Ascending aorta (tissue), 2 donors: ENCODE measurements at places on chromosomes 2 and 18. TPM values are rescaled to one million over a fixed set of nuclear protein-coding genes. Genes with fewer than 3 reads are reported as not detected.

Gene COL4A4
- 20.5 TPM for total RNA-seq

DNA sequence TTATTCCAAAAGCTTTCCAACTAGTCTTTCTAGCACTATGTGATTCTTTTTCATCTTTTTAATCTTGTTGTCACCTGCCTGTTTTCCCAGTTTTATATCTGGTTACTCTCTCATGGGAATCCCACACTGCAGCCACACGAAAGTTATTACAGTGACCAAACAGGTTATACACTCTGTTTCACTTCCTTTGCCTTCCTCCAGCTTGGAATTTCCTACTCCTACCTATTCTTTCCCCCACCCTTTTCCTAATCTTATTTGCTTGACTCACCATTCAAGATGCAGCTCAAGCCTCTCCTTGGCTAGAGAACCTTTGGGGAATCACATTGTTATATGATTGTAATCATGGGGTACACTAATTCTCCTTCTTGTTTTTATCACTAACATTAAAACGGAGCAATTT lies 13.4 kb upstream of the TLK1 start:
- no peak for DNase-seq
- H3K36me3 ChIP-seq = no peaks in the 10 kb centered on the region
- H3K4me3 ChIP-seq = no peak overlapping the region
- H3K27me3 ChIP-seq = no peaks in the 10 kb centered on the region
- no peak overlapping the region for H3K27ac ChIP-seq

DNA sequence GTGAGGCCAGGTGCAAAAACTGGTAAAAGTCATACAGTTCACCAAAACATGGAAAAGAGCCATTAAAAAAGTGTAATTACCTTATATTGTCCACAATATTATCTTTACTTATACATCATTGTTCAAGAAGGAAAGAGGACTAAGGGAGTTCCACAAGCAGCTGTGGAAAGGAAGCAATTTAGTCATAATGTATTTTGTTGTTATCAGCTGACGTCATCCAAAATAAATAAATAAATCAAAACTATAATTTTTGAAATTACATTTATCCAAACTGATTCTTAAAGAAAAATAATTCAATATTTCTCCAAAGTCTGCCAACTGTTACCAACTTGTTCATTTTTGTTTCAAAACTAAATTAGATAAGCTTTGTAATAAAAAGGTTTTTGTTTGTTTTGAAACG lies 256.1 kb upstream of the CNTNAP5 start:
- DNase-seq = no peak
- H3K36me3 ChIP-seq = no peaks in the 10 kb centered on the region

Gene TMEM200C
- under 0.01 TPM for total RNA-seq

DNA sequence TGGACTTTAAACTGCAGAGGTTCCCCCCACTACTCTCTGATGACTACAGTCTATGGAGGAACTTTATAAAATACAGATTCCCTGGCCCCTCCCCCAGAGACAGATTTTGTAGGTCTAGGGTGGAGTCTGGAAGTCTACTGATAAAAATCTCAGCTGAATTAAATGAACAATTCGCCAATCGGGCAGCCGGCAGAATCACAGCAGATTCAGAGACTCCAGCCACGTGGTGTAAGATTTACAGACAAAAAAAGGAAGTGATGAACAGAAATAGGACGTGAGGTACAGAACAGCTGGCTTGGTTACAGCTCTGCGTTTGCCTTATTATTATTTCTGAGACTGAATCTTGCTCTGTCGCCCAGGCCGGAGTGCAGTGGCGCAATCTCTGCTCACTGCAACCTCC lies 21.4 kb upstream of the MTA3 start:
- H3K4me3 ChIP-seq = no peak overlapping the region
- no peaks in the 10 kb centered on the region for H3K36me3 ChIP-seq
- no peaks in the 10 kb centered on the region for H3K4me1 ChIP-seq
- no peaks in the 10 kb centered on the region for H3K27me3 ChIP-seq
- no peak overlapping the region for H3K27ac ChIP-seq

DNA sequence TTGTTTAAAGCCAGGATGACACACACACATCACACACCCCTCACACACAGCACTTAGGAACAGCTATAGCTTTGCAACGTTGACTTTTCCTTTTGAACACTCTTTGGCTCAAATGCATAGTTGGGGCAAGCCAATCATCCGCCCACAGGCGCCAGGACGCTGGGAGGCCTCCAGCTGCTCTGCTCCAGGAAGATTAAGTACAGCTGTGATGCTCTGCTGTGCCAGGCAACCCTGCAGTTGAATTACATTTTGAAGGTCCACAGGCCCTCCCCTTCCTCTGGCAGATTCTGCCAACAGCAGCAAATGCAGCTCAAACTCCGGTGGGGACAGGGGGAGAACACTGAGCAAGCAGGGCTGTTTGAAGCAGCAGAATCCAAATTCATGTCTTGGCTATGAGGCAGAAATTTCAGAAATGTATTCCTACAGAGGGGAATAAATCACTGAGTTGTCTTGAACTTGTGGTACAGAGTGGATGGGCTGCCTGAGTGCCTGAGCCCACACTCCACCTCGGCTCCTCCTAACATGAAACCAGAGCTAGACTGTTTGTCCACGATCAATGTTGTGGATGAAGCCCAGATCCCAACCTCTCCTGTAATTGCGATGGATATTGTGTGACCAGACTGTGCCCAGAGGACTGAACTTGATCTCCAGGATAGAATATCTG lies 86.5 kb upstream of the PPP1CB start:
- peak overlapping the region; percentile 94 for H3K27ac ChIP-seq
- peak overlapping the region; percentile 48 for H3K4me3 ChIP-seq
- no peaks in the 10 kb centered on the region for H3K27me3 ChIP-seq
- H3K4me1 ChIP-seq = peaks cover 13% of the 10 kb centered on the region
- DNase-seq = peak; percentile 95
- no peaks in the 10 kb centered on the region for H3K36me3 ChIP-seq

DNA sequence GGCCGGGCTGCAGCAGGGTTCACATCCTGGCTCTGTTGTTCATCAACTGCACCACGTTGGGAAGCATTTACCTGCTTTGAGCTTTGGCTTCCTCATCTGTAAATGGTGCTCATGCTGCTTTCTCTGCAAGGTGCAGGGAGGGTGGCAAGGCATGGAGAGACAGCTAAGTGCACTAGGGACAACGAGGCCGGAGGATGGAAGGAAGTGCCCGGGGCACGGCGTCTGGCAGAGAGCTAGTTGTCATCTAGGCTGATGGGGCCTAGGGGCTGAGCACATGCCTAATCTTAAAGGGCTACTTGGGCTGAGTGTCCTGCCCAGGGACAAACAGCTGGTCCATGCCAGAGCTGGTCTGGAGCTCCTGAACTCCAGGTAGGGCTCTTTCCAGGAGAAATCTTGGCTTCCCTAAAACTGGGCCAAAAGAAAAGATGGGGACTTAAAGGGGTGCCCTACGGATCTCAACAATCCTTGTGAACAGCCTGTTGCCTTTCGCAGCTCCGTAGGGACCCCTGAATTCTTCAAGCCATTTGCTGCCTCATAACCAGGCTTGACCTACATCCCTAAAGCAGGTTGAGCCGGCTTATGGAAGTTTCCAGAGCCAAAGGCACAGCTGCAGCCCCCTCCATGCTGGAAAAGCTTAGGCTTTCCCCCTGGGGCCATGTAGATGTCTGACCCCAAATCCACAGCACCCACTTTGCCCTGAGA lies 130.8 kb downstream of the SMAD7 start:
- DNase-seq = peak; percentile 53
- no peak overlapping the region for H3K27ac ChIP-seq
- H3K36me3 ChIP-seq = peaks cover 20% of the 10 kb centered on the region
- H3K4me1 ChIP-seq = no peaks in the 10 kb centered on the region

Gene KLHL29
- total RNA-seq = 16.3 TPM

- peaks cover 87% of the 10 kb centered on the region for H3K36me3 ChIP-seq
- H3K27me3 ChIP-seq = no peaks in the 10 kb centered on the region
- no peak overlapping the region for H3K4me3 ChIP-seq
- H3K4me1 ChIP-seq = no peaks in the 10 kb centered on the region
- no peak for DNase-seq
Observed at GRCh38 chr2:230453006-230453405, 37.0 kb downstream of the SP100 start.

DNA sequence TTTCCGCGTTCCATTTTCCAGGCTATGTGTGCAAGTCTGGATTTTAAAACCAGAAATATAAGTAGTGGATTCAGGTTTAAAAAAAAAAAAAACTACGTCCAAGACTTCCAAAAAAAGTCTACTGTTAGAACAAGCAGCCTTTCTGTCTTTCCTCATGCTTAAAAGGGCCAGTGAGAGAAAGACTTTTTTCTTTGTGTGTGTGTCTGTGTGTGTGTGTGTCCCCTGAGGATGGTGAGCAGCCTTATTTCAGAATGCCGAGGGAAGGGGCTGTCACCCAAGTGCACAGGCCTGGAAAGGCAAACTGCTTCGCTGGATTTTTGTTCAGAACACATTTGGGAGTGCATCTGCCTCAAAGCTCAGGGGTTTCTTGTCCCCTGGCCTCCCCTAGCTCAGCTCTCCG lies 98.8 kb downstream of the ZBTB7C start:
- DNase-seq = no peak
- no peaks in the 10 kb centered on the region for H3K36me3 ChIP-seq
- no peak overlapping the region for H3K27ac ChIP-seq
